ENCODE measurements at places on chromosomes 3 and 15.

DNA sequence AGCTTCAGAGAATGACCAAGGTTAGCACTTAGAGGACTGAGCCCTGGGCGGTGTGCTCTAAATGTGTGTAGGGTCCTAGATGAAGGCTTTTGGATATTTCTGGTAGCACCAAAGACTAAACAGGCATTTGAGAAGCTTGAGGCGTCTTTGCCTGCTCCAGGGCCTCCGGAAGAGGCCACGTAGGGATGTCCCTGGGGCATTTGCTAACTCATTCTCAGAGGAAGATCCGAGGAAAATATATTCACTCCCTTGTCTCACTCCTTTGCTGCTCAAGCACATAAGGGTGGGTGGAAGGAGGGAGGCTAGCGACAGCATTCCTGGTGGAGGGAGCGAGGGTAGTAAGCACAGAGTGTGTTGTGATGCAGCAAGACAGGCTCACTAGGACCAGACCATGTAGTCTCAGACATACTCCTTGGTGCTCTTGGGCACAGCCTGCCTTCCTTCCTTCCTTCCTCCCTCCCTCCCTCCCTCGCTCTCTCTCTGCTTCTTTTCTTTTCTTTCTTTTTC, 38.5 kb upstream of the XCR1 start:
- no peak for DNase-seq

DNA sequence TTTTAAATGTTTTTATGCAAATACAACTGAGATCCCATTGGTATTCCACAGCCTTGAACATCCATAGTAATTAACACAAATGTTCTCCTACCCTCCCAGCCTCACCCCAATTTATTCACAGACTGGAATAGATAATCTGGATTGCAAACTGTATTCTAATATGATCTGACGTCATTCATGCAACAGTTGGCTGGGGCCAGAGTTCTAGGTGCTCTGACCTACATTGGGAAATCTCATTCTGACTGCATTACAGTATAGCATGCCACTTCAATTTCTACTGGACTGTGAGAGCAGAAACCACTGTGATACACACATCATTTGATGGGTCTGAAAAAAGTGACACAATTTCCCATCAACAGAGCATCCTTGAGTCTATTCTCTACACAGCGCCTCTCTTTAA, 403.1 kb downstream of the MAGI1 start:
- DNase-seq, result no peak

DNA sequence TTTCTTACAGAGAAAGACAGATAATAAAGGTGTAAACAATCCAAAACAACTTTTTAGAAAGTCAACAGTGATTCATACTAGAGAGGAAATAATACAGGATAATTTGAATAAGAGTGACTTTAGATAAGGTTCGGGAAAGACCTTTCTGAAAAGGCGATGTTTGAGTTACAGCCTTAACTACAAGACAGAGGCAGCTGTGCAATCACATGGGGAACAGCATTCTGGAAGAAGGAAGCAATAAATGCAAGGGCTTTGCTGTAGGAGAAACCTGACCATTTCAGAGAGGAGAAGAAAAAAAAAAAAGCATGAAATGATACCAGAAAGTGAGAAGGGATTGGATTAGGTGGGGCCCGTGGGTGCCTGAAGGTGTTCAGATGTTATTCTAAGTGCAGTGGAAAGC, 200.6 kb upstream of the ATP11B start:
- DNase-seq, result no peak

GRCh38 chr3:50254577-50255250, 14.2 kb upstream of the SEMA3B start:
- DNase-seq, result no peak

DNA sequence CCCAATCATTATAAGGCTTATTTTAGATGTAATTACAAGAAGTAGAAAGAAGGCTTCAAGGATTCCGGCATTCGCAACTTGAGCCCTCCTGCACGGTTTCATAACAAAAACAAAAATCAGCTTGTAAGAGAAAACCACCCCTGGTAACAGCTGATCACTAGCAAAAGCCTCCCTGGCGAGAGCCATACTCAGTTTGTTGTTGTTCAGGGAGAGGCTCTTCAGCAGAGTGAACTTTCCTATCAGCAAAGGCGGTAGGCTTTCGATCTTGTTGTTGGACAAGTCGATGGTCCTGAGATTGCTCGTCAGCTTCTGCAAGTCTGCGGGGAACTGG, 710 bp downstream of the LRRC57 start:
- no peak for DNase-seq

DNA sequence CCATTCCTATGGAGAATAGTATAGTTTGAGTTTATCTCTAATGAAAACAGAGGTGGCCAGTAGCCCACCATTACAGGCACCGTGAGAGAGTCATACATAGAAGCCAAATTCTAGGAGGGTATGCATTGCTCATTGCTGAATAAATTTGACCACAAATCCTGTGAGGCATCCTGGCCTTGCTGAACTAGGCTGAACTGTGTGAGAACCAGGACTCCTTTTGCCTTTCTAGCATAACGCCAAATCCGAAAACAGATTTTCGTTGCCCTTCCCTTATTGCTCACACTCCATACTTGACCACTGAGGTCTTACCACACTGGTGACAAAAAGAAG, 50.4 kb downstream of the SLC2A2 start:
- no peak for DNase-seq

- DNase-seq, result no peak
Observed at GRCh38 chr3:30554317-30554690, 52.1 kb upstream of the TGFBR2 start.

All from HS-5 (cell line).